ENCODE measurements at places on chromosomes 5 and 9.

DNA sequence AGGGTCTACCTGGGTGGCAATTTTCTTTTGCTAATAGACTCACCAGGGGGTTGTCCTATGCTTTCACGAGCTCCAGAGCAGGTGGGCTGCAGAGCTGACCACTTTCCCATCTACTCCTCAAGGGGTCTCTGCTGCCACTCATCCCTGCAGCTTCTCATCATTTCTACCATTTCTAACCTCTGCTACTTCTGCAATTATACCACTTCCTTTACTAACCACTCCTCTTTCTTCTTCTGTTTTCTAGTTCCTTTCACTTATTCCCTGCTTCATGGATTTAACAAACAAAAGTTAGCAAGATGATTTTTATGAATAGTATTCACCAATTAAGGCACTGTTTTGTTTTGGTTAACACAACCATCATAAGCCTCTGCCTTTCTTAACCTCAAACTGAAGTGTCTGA lies 34.5 kb upstream of the NIPBL start:
- no peak for DNase-seq

- no peak for DNase-seq
Observed at GRCh38 chr5:154166901-154167791, 23.4 kb upstream of the GALNT10 start.

GRCh38 chr9:85884256-85884655 lies 56.7 kb upstream of the NAA35 start:
- peak; percentile 15 for DNase-seq

GRCh38 chr5:15203376-15203775 lies 296.6 kb upstream of the FBXL7 start:
- peak; percentile 24 for DNase-seq

DNA sequence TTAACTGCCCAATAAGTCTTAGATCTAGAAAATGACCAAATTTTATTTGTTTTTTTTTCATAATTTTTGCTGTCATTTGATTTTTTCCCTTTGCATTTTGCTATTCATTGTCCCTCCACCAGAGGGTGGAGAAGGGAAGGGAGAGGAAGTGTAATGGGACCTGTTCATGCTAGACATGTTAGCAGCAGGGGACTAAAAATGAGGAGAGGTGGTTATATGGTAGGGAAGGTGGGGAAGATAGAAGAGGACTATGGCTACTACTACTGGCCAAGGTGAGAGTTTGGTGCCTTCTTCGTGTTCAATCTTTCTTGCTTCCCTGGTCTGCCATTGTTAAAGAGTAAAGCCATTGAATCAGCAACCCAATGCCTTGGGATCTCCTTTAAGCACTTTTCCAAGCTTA lies 6.4 kb downstream of the GRIA1 start:
- peak; percentile 14 for DNase-seq

- DNase-seq = peak; percentile 92
Observed at GRCh38 chr9:73176450-73176875, 24.8 kb downstream of the ANXA1 start.

DNA sequence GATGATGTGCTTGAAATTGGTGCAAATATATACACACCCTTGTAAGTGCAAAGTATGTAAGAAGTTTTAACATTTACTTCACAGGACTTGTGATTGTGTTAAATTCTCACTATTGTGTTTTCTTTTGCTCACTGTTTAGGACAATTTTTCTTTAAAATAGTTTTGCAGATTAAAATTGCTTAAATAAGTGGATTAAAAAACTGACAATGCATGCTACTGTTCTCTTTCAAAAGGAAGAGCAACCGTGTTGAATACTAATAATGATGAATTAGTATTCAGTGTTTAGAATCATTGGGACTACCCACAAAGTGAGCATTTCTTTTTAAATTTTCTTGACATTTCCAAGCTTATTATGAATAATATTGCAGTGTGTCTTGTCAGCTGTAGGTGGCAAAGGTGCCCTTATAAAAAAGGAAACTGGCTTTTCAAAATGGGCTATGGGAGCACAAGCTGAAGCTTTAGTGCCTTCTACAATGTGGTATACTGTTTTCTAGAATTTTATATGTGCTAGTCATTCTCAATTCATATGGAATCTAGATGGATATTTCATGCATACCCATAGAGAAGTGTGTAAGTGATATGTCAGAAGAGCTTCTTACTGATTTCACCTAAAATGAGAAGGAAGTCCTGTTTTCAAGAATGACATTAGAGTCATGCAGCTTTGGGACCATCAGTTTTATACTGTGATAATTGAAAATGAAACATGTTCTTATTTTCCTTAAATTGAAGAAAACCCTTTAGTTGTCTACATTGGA lies 35.4 kb downstream of the SREK1 start:
- DNase-seq = no peak

DNA sequence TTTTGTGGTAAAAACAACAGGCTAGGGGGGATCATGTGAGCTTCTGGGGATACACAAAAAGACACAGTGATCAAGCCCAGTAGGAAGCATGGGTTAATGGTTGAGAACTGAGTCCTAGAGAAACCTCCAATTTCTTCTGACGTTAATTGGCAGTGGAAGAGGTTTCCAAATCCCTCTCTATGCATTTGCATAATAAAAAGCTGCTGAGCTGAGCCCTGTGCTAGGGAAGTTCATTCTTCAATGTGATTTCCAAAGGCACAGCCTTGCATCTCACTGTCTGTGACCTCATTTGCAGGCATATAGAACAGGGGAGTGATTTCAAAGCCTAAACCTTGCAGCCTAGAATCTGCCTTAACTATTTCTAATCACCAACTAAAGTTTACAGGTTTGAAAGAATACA lies 812 bp downstream of the DNAH5 start:
- no peak for DNase-seq

DNA sequence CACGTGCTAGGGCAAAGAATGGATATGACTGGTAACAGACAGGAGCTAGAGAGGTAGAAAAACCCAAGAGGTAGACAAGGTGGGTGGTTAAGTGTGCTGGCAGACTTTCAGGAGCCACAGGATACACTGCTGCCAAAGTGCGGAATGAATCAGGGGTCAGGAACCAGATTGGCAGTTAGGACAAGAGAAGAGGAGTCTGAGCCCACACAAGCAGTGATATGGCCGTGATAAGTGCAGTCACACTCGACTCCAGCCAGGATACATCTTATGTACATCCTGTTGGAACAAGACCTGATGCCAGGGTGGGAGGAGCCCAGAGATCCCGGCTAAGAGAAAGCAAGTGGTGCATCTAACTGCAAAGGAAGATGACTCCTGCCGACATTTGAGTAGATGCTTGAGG lies 10.0 kb downstream of the SLIT3 start:
- peak; percentile 48 for DNase-seq

GRCh38 chr9:93134015-93134739 lies at the start of gene NINJ1:
TSS of gene NINJ1 (minus strand) at chr9:93134251. CDS start at chr9:93134217, 34 bp downstream.
- DNase-seq = peak; percentile 63

GRCh38 chr5:6950860-6951259 lies 237.6 kb downstream of the TENT4A start:
- DNase-seq = peak; percentile 22

DNA sequence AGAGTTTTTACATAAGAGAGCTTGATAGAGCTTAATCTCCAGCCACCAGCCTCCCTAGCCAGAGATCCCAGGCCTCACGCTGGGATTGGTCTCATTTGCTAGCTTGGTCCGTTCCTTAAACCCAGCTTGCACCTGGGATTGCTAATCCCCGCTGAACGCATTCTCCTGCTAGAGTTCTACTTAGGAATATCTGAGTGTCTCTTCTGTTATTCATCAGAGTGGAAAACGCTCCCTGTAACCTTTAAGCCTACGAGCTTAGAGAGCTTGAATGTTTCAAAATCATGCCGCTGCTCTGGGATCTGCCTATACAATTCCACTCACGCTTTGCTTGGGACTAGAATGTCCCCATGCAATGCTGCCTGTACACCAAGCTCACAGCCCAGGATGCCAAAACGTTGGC lies 201.8 kb downstream of the NSG2 start:
- no peak for DNase-seq

DNA sequence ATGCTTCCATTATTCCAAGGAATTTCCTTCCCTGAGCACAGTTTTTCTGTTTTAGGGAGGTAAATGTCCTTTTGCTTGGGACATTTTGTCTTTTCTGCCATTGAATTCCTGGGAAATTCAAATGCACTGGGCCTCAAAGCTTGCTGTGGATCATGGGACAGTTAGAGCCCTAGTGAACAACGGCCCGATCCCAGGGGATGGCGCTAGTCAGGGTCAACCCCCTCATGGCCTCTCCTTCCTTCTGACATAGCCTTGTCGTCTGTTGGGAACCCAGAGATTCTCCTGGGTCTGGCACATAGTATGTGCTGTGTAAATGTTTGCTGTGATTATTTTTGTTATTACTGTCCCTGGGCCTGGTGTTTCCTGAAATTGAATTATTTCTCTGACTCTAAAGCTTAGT lies 30.7 kb upstream of the COL15A1 start:
- DNase-seq = no peak

DNA sequence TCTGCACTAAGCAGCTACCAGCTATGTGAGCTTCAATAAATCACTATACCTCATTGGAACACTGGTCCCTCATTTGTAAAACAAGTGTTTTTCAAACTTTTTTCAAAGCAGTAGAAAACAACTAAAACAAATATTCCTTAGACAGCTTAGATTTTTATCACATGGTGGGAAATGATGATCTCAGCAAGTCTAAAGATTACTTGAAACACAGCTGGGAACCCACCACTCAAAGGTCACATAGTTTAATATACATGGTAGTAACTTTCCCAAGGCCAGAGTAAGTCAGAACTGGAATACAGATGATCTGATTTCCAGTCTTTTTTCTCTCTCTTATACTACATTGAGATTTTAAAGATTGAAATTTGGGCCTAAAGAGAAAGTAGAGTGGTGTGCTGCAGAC lies 850 bp upstream of the C6 start:
- no peak for DNase-seq

DNA sequence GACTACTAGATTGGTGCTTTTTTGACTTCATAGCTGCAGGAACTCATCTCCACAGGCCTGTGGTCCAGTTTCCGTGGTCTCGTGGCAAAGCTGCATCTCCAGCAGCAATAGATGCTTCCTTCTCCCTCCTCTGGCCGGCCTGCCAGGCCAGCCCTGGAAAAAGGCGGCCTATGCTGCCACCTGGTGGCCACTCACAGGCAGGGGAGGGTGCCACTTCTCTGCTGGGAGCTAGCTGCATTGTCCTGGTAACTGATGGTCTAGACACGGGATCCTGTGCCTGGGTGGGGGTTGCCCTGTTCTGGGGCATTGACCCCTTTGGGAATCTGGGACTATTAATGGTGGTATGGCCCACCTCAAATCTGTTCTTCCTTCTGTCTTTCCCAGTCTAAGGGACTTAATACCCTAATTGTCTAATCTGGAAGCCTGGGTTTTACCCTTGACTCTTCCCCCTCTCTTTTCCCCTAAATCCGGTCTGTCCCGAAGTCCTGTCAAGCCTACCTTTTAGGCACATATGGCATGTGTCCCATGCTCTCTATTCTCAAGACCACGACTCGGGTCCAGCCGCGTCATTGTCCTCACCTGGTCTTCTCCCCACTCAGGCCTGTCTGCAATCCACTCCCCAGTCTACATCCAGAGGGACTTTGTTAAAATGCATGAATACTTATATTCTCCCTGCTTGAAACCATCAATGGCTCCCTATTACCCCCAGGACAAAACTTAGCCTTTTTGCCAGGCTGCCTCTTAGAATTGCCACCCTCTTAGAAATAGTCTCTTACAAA lies 20.1 kb upstream of the PTGS1 start:
- peak; percentile 57 for DNase-seq

DNA sequence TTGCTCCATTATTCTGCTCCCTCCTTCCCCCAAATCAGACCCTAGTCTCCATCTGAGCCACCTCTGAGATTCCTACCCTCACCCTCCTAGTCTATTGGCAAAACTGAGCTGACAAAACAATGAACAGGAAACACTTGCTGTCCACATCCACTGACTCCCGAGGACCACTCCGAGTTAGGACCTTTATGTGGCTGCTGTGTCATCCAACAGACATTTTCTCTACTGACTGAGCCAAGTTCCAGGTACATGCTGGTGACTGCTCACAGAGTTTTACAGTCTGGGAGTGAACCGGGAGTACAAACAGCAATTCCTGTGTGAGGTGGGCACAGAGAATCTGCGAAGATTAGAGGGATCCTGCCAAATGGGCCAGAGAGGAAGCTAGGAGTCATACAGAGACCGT lies 39.2 kb downstream of the CFAP90 start:
- no peak for DNase-seq

GRCh38 chr9:112771359-112772214 lies 21.0 kb downstream of the SNX30 start:
- no peak for DNase-seq

GRCh38 chr5:73464016-73464745 lies 15.6 kb upstream of the FOXD1 start:
- peak; percentile 33 for DNase-seq

- DNase-seq = no peak
Observed at GRCh38 chr9:122065923-122066629, 27.0 kb downstream of the TTLL11 start.

DNA sequence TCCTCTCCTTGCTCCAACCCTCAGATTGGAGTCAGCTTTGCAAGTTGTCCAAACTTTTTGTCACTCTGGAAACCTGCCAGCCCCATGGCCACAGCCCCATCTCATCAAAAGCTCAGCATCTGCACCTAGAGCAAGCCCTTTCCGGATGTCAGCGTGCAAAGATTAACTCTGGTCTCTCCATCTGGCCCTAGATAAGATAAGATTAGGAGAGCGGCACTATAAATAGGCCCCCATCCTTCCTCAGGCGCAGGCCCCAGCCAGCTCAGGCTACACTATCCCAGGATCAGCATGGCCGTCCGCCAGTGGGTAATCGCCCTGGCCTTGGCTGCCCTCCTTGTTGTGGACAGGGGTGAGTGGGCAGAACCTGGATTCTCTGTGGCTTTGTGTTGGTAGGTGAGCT lies at the start of gene SPINK4:
Gene SPINK4, plus strand, starts transcription at position 247 of the 400 bp plus-strand sequence. Its CDS starts 42 bp downstream, at position 289.
- DNase-seq = peak; percentile 70

GRCh38 chr9:98506422-98507054 lies 202.2 kb downstream of the GABBR2 start:
- no peak for DNase-seq

DNA sequence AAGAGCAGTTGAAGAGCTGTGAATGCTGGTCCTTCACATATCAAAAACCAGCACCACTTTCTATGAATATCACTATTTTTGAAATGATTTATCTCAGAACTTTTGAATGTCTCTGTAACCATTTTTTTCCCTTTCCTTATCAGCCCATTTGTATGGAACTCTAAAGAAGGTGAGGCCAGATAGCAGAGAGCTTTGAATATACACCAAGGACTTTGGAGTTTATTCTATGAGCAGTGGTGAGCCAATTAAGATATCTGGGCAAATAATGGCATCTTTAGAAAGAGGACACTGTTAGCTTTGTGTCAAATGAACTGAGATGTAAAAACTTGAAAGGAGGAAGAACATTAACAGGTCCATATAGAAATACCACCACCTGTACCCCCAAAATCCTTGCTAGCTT lies 22.0 kb downstream of the KCTD16 start:
- DNase-seq = no peak

Data from RPMI7951 (cell line).